GM20000 (cell line): ENCODE measurements at places on chromosomes 6 and 20.
A peak's percentile ranks its signal among the peaks of the same experiment; 100 is the strongest.

GRCh38 chr6:170476360-170476759, 76.7 kb downstream of the PSMB1 start:
- no peak for DNase-seq

GRCh38 chr20:34072778-34073177, 39.3 kb downstream of the EIF2S2 start:
- DNase-seq, result no peak

- DNase-seq, result no peak
Measured at GRCh38 chr6:78561015-78561414, 306.3 kb upstream of the IRAK1BP1 start.

GRCh38 chr6:3287308-3287707, 28.6 kb downstream of the PSMG4 start:
- DNase-seq, result no peak

DNA sequence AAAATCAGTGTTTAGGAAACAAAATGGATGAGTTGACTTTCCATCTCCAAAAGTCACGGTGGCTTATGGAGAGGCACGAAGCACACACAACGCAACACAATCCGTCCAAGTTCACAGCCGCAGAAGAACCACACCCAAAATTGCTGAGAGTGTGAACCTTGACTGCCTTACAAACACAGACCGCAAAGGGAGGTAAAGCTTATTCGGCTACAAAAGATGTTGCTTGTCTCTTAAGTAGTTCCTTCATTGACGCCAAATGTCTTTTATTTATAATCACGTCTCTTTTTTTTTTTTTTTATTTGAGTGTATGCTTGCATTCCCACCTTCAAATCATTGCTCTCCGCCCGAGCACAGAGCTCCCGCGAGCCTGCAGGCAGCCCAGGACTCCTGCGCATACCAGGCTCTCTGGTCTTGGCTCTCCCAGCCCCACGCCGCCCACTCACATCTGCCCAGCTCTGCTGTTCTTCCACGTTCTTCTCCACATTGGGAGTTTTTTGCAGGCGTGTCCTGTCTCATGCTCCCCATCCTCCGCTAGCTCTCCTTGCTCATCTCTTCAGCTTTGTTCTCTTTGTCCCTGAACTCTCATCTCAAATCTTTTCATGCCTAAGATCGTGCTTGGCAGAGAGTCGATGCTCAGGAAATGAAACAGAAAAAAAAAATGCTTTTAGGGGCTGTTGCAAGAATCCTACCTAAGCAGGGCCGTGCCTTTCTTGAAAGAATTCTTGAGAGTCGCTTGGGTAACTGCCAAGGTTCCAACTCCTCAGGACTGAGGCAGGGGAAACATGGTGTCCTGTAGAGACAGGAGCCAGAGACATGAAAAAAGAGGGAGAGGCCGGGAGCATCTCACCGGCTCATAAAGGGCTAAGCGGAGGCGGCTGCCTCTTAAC, 25.8 kb downstream of the LY86 start:
- no peak for DNase-seq

DNA sequence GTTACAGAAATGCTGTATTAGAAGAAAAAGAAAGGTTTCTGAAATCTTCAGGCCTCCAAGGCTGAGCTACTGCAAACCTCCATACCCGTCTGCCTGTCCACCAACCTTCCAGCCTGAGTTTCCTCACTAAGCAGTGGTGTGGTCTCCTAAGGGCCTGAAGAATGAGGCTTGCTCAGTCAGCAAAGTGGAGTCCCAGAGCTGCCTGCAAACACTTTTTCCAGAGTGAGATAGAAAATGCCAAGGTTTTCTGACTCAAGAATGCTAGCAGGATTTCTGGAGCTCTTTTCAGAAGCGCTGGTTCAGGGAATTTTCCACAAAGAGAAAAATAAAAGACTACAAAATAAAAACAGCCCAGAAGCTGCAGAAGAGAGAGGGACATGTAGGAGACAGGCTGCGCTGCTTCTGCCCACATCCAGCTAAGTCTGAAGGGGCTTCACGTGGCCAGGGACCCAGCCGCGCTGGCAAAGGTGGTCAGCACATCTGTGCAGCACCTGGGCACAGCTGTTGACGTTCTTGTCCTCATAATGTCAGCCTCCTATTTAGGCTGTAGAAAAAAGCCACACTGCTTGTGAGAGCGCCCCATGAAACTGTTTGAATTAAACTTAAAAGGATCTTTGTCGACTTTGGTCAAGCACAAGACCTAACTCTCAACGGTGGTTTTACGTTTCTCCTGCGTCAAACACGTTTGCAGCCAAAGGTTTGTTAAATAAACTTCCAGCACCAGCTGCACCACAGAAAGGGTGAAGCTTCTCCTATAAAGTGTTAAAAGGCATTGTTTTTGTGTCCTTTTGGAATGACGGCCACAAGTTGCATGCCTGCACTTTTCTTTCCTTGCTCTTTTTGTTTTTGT, 209.0 kb downstream of the THBS2 start:
- DNase-seq, result no peak

DNA sequence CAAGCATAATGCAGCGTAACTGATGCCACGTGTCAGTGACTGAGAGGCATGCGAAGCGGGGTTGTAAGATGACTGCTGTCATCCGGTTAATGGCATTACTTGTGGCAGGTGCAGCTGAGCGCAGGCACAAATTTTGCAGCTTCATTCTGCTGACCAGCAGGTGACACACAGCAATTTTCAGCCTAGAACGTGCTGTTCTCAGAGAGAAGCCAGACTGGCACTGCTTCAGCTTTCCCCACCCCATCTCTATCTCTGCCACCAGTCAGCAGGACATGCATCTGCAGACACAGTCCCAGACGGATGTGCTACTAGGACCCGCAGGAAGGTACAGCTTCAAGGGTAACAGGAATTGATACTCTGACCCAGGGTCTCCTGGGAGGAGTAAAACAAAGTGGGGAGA, 221.8 kb downstream of the KIF16B start:
- no peak for DNase-seq

- DNase-seq, result peak; percentile 44
Measured at GRCh38 chr6:105591053-105591452, 188.2 kb upstream of the PREP start.

DNA sequence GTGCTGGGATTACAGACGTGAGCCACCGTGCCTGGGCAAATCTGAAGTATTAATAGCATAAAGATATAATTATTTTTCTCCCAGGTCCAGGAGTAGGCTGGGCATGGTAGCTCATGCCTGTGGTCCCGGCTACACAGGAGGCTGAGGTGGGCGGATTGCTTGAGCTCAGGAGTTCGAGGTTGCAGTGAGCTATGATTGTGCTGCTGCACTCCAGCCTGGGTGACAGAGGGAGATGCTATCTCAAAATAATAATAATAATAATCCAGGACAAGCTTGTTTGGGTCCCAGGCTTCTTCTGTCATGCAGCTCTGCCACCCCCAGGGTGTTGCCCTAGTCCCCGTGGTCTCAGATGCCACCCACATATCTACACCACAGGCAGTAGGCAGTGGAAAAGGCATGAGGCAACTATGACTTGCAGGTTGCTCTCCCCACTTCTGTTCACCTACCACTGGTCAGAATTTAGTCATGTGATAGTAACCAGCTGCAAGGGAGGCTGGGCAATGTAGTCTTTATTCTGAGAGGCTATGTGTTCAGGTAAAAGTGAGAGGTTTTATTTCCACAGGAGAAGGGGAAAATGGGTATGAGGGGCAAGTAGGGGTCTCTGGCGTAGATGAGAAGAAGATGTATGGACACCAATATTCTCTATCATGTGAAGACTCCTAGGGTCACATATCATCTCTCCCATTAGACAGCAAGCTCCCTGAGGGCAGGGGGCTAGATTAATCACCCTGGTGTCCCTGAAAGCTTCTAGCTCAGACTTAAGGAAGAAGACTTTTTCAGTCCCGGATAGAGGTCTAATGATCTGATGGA, 25.7 kb downstream of the TCF15 start:
- DNase-seq, result no peak
